ENCODE measurements at places on chromosomes 4 and X.

DNA sequence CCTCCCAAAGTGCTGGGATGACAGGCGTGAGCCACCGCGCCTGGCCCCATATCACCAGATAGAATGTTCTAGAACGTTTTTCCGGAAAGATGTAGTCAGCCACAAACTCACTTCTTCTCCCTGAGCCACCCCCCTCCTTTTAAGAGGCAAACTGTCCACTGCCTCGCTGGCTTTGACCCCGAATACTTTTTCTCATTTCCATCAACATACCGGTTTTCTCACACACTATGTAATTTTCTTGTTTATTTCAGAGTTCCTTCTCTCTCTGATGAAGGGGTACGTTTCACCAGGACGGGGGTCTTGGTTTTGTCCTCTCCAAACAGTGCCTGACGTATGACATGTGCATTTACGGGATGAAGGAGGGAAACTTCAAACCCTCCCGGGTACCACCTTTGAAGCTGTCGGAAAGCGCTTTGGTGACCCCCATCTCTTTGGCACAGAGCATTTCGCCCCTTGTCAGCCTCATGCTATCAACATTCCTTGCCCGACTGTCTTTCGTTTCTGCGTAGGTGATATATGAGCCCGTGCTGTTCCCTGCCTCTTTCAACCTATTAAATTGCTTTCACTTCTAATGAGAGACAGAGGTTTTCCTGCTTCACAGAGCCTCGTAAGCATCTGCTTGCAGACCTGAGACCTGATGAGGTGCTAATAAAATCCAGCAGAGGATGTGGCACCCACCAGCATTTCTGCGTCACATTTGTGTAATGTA lies 73.8 kb downstream of the CRLF2 start:
- DNase-seq, result no peak

DNA sequence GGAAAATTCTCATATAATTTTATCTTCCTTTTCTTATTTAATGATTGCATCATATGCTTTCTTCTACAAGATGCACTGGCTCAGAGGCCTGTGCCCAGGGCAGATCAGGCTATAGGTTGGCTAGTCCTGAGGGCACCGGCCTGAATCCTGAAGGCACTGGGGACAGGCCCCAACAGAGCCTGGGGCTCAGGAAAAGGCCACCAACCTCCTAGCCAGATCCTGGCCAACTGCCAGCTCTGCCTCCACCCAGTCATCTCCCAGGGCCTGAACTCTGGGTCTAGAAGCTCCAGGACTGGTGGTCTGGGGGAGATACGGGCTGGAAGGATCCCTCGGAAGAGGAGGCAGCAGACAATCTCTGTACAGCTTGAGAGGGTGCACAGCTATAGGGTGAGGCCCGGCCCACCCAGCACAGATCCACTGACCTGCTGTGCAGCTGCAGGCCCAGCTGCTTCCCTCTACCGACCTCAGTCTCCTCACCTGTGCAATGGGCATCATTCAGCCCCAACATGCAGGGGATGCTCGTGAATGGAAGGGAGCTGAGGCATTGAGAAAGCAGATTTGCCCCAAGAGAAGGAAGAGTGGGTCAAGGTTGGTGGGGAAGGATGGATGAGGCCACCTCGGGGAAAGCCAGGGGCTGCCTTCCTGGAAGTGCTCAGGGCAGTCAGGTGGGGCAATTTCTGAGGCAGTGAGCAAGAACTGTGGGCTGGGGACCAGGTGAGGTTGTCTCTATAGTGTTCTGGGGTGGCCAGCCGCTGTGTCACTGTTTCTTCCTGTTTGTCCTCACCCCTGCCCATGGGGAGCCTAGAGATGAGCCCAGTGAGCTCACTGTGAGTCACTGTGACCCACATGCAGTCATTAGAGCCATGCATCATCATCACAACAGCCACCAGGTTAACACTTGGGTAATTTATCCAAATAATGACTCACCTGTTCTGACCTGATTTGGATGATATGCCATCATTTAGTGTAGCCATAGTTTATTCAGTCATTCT lies 22.4 kb upstream of the XAGE2 start:
- peak; percentile 31 for DNase-seq

DNA sequence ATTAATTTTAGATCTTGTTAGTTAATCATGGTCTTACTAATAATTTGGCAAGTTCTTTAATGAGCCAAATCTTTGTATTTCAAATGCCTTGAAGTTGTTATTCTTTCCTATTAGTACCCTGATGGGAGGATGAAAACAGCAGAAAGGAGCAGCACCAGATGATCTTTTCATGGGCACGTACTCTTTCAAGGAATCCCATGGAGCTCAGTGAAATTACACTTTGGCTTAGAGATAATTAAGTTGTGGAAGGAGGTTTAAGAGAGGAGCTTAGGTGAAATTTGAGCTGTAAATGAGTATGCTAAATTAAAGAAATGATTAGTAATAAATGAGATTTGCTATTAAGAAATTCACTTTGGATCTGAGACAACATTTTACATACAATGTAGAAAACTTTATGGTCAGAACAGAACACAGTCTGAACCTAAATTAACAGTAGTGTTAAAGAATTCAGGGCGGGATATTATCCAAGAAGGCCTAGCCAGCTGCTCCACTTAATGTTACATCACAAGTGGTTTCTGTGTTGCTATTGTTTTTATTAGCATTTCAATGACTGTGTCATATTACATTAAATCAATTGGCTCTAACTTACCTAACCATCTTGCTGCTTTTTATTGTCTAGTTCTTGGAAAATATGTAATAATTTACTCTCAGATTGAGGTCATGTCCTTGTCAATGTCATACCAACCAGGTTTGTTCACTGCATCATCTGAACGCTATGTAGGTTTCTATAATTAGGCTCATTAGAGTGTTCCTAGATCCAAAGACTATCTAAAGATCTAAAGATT lies 3.9 kb downstream of the MTHFD2L start:
- DNase-seq, result no peak

- no peak for DNase-seq
These were observed 26.5 kb upstream of the GRIA3 start for GRCh38 chrX:123157586-123157985.

DNA sequence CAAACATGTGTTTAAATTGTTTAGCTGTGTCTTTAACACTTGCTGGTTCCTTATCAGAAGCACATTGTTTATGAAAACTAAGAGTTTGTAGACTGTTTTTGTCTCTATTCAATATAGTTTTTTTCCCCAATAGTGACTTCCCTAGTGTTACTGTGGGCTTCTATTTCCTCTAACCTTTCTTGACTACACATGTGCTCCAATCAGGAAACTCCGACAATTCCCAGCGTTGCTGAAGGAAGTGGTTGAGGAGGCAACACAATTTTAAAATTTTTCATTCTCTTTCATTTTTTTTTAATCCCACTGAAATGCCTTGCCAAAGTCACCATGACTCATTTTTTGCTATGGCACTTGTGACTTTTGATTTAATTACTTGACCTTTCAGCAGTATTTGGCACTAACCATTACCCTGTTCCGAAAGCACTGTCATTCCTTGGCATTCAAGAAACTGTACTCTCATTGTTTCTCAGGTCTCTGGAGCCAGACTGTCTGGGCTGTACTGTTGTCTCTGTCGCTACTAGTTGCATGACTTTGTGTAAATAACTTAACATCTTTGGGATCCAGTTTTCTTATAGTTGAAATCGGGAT lies 67.6 kb upstream of the FREM3 start:
- DNase-seq, result peak; percentile 29

- no peak for DNase-seq
These were observed 45.9 kb upstream of the RHOH start for GRCh38 chr4:40150932-40151331.

DNA sequence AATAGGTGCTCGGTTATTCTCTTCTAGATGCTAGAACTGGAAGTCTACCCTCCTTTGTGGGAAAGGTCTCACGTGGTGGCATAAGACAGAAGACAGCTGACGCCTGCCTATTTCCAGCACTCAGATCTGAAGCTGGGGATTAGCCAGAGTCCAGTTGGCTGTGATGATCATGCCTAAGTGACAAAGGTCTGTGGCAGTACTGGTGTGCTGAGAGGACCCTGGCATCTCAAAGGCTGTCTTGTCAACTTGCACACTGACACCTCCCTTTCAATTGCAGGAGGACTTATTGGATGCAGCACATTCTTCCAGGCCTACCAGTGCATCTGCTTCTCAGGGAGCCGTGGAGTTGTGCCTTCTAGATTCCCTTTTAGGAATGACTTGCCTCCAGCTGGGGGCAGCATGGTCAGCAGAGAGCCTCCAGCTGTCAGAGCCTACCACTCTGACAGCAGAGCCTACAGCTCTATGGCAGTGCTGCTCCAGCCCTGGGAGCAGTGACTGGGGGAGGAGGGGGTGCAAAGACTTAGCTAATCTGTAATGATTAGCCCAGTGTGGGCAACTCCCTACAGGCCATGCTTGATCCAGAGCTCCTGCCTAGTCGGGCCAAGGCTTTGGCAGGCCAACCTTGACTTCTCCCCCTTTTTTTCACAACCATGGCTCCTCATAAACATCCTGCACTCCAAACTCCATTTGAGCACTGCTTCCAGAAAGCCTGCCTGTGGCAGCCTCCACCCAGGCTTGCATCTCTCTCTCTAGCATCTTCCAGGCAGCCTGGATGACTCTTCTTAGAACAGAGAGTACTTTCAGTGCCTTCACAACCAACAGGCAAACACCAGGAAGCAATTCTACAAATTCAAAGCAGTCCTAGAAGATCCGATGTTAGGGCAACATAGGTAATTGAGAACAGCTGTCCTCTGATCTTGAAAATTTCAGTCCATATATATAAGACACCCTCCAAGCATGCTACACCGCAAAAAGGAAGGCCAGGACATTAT lies 13.8 kb upstream of the FGFBP2 start:
- DNase-seq, result no peak

GRCh38 chr4:89296896-89297295 lies 10.7 kb downstream of the GPRIN3 start:
- DNase-seq, result no peak

DNA sequence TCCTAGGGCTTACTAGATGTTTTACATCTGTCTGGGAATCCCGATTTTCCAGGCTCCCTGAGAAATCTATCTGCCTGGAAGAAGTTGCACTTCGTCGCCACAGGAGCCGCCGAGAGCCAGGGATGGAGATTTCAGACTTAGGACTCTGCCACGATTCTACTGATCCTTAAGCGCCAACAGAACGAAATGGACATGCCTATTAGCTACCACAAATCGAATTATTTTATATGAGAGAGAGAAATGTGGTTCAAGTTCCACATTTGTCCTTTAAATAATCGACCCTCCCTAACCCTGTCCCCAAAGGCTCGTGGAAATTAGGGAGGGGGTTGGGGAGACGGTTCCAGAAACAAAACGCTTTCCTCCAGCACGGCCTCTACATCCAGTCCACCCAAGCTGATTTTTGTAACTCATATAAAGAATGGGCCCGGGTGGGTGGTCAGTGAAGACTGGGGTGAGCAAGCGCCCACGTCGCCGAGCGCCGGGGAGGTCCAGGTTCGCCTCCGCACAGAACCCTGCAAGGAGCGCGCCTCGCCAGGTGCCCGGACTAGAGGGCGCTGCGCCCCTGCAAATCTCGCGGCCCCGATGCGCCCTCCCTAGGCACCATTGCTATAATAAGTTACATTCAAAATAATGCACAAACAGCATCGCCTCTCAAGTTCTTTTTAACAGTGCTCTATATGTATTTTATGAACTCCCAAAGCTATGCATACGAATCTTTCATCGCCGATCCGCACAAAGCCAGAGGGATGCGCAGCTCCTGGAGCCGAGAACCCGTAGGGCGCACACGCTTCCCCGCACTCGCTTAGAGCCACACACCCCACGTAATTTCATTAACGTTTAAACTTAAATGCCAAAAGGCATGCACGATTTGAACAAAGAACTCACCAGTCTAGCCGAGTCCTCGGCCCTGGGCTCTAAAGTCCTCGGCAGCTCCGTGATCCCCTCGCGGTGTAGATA lies 2.1 kb upstream of the FAT1 start:
- no peak for DNase-seq

- no peak for DNase-seq
These were observed 51.2 kb downstream of the RPGR start for GRCh38 chrX:38276089-38276488.

GRCh38 chrX:24426921-24427746 lies 38.0 kb upstream of the PDK3 start:
- no peak for DNase-seq

GRCh38 chrX:115189110-115189509 lies at the start of gene RBMXL3:
Gene RBMXL3 (plus strand): TSS chrX:115189410. CDS start chrX:115189442, 32 bp downstream.
- no peak for DNase-seq

- peak; percentile 5 for DNase-seq
These were observed 407 bp upstream of the ZC4H2 start for GRCh38 chrX:64976673-64977040.

GRCh38 chr4:107317611-107318010 lies 281.5 kb upstream of the DKK2 start:
- DNase-seq, result no peak

DNA sequence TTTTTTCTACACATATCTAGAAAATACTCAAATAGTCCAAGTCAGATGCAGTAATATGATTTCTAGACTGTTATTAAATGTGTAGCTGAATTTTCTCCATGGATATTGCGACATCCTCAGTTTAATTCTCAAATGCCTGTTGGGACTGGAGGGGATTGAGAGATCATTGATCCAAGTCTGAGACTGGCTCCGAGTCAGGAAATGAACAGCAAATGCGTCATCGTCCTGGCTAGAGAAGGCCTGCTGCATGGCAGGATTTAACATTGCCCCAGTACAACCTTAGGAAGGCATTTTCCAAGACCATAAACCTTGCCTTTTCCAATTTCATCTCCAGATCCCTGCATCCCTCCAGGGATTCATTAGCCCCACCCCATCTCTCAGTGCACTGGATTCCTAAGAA lies 56.6 kb upstream of the SLC6A14 start:
- peak; percentile 0 for DNase-seq

GRCh38 chr4:10491401-10491800 lies 34.2 kb upstream of the ZNF518B start:
- DNase-seq, result no peak

GRCh38 chr4:85062466-85062865 lies 96.0 kb upstream of the WDFY3 start:
- DNase-seq, result no peak

- DNase-seq, result no peak
These were observed 96.5 kb downstream of the SYTL5 start for GRCh38 chrX:38102875-38103274.

- no peak for DNase-seq
These were observed 379.5 kb upstream of the MAD2L1 start for GRCh38 chr4:120446051-120446567.
